ENCODE measurements at places on chromosomes 2 and 18.

DNA sequence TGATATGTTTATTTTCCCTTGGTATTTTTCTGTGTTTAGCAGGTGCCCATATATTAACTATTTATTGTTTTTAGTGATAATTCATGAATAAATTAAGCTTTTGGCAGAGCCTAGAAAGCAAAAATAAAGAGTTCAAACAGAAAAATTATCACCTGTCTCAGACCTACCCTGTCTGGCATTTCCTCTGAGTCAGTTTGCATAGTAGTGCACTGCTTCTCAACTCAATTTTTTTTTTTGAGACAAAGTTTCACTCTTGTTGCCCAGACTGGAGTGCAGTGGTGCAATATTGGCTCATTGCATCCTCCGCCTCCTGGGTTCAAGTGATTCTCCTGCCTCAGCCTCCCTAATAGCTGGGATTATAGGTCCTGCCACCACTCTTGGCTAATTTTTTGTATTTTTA is 793.9 kb downstream of the SUCLG1 start:
- DNase-seq, result no peak

- no peak for DNase-seq
Measured at GRCh38 chr2:26579723-26580040, 61.5 kb downstream of the CIB4 start.

- no peak for DNase-seq
Measured at GRCh38 chr2:120219291-120219690, 3.9 kb downstream of the TMEM185B start.

GRCh38 chr18:79379251-79379905 is 16.4 kb upstream of the NFATC1 start:
- no peak for DNase-seq

DNA sequence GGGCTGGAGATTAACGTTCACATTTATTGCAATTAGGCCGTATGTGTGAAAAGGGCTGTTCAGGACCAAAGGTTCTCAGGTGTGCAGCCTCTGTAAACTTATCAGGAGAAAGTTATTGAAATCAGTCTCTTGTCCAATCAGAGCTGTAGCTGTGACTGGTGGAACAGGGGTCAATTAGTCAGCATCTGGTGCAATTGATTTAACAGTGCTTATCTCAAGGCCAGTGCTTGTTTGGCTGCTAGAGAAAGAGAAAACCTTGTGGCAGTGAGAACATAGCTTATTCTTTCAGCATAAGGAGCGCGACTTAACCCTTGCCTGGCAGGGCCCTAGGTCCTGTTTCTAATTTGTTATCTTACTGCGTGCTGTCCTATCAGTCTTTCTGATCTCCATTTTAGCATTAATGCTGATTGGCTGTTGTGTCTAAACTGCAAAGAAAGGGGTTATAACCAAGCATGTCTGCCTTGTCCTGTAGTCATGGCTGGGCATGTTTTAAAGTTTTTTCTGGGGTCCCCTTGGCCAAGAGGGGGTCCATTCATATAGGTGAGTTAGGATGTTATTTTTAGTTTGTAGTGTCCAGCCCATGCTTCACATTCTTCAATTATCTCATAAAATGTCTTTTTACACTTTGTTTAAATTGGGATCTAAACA is 66.4 kb downstream of the CYB5A start:
- no peak for DNase-seq

- DNase-seq, result no peak
Measured at GRCh38 chr18:42976869-42977590, 138.5 kb downstream of the RIT2 start.

DNA sequence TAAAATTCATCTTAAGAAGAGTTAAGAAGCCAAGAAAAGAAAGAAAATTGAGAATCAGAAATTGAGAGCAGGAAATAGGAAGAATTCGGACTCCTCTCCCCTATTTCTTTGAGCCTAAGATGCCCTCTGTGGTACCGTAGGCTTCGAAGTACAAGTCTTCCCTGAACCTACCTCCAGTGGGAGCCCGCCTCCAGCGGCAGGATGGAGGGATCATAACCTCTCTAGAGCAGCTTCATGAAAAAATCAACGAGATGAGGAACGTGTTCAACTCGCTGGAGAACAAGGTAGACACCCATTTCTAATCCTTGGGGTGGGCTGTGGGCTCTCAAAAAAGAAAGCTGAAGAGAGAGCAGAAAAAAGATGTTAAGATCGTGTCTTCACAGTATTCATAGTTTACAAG is 36.3 kb downstream of the ARHGEF33 start:
- DNase-seq, result peak; percentile 17

GRCh38 chr2:24183366-24184069 is 8.7 kb downstream of the FAM228A start:
- DNase-seq, result no peak

DNA sequence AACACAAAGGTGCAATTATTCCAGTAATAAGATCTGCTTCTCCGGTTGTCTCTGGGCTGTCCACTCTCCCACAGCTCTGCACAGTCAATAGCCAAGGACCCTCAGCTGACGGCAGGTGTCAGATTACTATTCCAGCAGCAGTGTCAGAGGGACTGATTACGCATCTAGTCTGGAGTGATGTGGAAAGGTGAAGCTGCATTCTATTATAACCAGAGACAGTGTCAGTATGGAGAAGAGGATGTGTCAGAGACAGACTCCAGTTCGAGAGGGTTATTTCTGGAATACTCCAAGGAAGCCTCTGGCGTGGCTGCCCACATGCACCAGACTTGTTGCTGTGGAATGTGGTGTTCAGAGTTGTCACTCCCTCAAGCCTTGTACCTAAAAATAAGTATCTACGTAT is 163.6 kb upstream of the TMEM200C start:
- no peak for DNase-seq

- no peak for DNase-seq
Measured at GRCh38 chr2:1287427-1287826, 125.8 kb upstream of the TPO start.

GRCh38 chr18:48897531-48897930 is 53.2 kb downstream of the SMAD7 start:
- no peak for DNase-seq

GRCh38 chr18:14961991-14962390 is 214.0 kb downstream of the ANKRD30B start:
- no peak for DNase-seq

DNA sequence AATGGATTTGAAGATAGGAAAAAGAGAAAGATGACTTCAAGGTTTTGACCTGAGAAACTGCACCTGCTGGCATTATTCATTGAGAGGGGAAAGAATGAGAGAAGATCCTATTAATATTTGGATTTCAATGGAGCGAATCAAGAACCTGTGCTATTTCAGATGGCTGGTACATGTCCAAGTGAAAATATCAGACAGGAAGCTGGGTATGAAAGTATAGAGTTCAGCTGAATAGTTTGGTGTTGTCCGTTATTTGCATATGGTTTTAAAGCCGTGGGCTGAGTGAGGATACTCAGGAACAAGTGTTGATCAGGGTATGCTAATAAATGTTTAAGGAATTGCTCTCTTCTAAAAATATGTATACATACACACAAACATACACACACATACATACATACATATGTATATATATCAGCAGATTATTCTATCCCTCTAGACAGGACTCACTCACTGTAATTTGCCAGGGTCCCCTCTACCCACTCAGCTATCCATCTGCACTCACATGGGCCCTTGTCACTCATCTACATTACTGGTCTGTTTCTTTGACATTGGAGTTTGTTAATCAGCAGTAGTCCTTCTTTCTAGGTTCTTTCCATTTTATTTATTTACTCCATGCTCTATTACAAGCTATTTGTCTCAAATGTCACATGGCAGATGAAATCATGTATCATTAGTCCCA is 33.9 kb upstream of the IKZF2 start:
- no peak for DNase-seq

DNA sequence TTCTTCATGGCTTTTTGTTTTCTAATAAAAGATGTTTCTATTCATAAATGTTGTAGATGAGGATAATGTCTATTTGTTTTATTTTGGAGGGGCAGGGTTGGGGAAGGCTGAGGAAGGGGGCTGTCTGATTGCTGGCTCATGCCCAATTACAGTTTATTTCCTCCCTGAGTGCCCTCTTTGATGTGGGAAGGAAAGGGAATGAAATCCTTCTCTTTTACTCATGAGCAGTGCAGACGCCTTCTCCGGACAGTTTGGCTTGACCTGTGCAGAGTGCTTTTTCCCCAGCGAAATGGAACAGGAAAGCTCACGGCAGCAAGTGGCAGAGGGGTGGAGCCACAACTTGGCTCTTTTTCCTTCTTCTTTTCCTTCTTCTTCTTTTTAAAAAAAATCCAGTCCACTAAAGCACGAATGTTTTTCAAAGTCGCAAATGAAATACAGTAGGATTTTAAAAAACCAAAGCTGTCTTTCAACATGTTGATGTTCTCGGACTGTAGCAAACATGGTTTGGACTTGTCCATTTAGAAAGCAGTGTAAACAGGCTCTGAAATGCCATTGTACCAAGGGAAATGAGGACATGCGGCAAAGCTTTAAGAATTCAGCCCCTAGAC is 34.5 kb downstream of the RAB31 start:
- DNase-seq, result peak; percentile 28

DNA sequence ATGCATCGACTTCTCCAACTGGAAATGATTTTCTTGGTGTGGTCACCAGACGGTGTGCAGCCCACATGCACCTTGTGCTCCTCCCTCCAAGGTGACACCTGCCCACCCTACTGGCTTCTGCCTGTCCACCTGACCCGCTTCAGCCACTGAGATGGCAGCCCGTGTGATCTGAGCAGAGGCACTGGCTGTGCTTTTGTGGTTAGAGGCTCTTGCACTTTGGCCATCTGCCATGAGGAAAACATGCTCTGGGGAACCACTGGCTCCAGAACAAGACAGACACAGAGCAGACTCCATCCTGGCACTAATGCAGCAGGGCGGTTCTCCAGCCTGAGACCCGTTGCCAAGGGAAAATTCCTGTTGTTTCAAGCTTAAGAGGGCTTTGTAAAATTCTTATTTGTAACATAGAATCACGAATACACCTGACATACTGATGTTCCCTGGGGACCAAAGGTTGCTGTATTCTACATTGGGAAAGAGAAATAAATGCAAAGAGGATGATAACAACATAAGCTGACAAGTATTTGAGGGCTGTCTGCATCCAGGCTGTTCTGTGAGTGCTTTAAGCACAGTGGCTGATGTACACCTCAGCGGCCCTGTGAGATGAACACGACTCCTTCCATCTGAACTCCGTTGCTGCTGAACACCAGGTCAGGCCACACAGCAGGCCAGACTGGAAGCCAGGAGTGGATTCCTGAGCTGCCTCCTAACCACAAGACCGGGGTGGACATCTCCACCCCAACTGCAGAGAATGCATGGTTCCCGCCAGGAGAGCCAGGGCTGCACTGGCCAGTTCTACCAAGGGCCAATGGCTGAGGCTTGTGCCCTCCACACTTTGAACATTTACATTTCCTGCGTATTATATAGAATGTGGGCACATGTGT is 820.4 kb downstream of the GALR1 start:
- no peak for DNase-seq

DNA sequence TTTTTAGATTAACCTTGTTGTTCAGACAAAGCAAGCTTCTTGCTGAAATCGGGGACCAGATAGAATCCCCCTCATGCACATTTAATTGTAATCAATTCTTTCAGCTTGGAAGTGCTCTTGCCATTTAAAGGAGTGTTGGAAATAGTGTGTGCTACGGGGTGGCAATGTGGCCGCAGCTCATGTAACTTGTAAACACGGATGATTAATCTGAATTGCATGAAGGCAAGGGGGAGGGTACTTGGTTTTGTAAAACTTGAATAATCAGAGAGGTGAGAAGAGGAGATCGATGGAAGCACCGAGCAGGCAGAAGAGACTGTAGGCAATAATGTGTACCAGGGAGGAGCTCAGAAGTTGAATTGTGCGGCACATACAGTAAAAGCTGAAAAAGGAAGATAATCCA is 273.5 kb downstream of the PTGR3 start:
- no peak for DNase-seq

DNA sequence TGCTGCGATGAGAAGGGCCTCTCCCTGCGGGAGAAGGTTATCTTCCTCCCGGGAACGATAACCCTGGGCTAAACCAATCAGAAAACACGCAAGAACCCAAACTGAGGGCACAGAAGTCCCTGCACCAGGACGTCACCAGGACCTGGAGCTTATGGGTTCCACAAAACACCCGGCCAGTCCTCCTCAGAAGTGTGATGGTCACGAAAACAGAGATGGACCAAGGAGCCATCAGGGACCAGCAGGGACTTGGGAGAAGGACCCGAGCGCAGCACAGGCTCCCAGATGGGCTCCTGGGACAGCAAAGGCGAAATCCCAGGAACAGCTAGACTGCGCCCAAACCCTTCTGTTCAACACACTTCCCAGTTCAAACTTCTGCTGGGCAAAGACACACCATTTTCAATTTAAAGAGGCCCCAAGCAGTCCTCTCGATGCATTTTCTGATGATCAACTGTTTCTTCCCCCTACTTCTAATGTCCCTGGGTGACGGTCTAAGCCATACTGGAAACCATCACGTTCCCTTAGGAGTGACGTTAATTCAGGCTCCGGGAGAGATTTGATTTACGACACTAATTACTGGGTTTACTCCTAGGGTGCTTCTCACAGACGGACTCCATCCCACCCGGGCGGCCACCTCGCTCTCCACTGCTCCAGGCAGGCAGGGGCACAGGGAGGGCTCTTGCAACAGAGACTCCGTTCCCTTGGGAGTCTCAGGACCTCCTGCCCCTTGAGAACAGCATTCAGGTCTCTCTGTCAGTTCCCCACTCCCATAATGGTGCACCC is 29.2 kb downstream of the ZNF516 start:
- no peak for DNase-seq

DNA sequence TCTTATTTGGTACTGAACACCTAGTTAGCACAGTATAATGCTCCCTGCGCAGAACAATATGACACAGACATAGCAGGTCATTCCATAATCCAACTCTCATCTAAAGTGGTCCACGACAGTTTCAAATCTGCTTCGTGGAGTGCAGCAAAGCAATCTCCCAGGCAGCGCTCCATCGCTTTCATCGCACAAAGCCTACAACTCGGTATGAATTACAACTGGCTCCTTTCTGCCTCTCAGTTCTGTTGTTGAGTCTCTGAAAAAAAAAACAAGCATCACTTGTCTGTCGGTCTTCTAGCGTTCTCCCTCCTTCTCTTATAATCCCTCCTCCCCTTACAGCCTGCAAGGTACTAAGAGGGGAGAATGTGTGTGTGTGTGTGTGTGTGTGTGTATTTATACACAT is 123.5 kb downstream of the FIGN start:
- DNase-seq, result no peak

DNA sequence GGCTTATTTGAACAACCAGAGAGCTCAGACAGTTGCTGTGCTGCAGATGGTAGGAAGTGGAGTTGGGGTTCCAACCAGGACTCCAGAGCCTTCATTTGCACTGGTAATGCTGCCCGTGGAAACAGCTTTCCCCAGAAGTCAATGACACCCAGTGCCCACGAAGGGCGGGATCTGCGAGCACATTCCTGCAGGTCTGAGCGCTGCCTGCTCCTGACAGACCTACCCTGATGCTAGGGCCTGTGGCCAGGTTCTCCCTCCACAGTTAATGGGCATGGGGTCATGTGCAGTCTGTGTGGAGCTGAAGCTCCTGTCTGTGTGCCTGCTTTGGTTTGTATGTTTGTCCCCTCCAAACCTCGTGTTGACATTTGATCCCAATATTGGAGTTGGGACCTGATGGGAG is 299.0 kb upstream of the HS6ST1 start:
- DNase-seq, result no peak

DNA sequence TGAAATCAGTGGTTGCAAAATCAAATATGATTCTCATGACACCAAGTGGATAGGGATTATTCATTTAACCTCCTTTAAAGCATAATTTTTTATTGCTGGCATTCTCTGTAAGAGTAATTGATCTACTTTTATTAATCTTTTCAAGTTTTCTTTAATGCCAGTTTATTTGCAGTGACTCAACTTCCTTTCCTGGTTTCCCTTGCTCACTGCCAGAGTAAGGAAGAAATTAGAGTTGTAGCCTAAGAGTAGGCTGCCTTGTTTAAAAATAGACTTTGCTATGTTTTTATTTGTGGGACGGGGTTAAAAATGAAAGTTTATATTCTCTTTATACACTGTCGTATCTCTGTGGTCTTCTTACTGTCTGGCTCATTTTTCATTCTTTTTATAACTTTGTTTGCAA is 148.6 kb downstream of the WDR7 start:
- DNase-seq, result no peak

Data from endothelial cell (in vitro differentiated cells).